ENCODE measurements at places on chromosomes 13 and 19.

DNA sequence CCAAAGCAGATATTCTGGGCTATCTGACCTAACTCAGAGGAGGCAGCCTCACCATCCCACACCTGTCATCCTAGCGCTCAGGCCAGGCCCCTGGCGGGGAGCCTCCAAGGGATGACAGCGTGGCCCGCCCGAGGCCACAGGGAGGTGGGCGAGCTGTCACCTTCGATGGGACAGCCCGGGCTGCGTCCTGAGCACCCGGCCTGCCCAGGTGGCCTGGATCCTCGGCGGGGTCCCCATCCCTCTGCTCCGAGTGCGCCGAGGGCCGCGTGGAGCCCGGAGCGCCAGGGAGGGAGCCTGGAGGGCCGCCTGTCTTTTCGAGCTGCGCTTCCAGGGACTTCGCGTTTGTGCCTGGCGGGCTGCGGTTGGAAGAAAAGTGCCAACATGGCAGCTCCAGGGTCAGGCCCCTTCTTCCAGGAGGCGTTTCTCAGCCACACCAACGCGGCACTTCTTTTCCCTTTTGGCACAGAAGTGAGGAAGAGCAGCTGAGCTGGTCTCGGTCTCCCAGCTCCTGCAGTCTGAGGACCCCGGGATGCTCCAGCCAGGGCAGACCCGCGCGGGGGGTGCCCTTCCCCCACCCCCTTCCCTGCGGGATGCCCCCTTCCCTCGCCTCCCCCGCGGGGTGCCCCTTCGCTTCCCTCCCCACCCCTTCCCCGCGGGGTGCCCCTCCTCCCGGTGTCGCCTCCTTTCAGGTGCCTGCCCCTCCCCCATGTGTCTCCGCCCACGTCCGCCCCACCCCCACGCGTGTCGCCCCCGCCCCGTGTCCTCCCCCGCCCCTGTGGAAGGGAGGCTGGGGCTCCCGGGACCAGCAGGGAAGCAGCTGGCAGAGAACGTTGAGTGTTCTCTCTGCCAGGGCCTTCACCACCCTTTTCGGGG lies 42.3 kb downstream of the GJA3 start:
- DNase-seq, result peak; percentile 82

DNA sequence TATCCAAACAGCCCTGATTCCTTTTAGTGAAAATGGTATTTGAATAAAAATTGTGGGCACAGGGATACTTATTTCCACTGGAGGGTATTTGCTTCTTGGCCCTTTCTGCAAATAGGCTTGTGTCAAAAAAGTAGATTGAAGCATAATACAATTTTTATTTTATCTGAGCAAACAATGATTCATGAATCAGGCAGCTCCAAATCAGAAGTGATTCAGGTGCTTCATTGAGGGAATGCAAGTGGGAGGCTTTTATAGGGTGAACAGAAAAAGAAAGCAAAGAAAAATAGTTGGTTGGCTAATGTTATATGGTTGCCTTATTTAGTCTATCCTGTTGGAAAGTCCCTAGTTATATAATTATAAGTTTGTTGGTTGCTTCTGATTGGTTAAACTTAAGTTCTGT lies 117.9 kb downstream of the ITGBL1 start:
- no peak for DNase-seq

- DNase-seq, result peak; percentile 65
Observed at GRCh38 chr13:98405107-98405571, 171.8 kb downstream of the STK24 start.

DNA sequence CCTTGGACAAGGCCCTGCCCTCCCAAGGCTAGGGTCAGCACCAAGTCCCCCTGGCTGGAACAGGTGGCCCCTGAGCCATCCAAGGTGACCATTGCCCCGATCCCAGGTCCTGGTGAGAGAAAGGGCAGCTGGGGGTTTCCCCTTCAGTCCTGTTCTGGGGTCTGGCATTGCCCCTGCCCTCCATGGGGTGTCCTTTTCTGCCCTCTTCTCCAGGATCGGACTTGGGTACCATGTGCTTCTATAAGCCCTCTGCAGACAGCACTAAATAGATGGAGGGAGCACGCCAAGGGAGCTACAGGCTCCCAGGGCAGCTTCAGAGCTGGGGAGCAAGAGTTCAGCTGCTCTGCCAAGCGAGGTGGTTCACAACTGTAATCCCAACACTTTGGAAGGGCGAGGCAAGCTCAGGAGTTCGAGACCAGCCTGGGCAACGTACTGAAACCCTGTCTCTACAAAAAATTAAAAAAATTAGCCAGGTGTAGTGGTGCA lies 13.5 kb upstream of the KCNN1 start:
- DNase-seq, result no peak

DNA sequence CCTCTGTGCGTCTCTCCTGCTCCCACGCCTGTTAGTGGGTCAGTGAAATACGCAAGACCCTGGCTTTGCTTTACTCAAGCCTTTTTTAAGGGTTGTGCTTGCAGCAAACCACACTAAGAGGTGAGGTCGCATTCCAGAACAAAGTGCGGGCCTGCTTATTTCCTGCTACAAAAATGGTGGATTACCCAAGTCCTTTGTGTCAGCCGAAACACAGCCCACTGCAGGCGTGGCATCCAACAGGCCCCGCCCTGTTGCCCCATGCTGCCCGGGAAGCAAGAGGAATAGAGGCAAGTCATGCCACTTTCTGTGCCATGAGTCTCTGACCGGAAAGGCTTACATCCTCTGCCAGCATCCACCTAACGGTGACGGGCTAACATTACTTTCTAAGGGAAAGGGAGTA lies 7.7 kb upstream of the IRS2 start:
- peak; percentile 58 for DNase-seq

GRCh38 chr13:99154064-99154463 lies 46.6 kb upstream of the UBAC2 start:
- DNase-seq, result no peak

DNA sequence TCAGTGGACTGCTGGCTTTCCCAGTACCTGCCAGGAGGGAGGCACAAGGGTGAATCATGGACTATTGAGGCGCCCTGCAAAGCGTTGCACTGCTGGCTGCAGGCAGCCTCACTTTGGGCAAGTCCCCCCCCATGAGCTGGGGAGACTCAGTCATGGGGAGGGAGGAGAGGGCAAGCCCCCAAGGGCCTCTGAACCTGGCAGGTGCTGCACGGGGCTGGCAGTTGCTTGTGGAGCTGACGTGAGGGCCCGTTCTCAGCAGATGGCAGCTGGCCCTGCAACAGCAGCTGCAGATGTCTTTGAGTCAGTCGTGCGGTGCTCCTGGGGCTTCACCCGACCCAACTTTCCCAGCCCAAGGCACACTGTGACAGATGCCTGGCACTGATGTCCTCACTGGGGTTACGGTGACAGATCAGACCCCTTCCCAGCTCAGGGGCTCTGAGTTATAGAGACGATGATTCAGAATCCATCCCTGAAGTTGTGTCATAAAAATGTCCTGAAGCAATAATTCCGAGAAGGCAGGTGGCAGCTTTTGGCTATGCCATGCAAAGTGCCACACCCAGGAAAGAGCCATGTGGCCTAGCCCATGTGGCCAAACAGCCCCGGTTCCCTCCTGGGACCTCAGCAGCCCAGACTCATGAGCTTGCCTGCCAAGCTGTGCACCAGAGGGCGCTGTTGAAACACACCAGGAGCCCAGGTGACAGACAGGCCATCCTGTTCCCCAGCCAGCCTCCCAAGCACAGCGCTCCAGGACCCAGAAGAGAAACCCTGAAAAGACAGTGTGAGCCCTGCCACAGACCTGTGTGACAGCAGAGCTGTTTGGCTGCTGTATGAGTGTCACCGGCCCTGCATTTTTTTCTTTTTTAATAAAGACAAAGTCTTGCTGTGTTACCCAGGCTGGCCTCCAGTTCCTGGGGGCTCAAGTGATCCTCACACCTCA lies 53.6 kb upstream of the LDLR start:
- DNase-seq, result peak; percentile 94

All from islet precursor cell (in vitro differentiated cells).